Osteoblast (primary cell): ENCODE measurements at places on chromosomes 3 and 15. TPM values are rescaled to one million over a fixed set of nuclear protein-coding genes. Genes with fewer than 3 reads are reported as not detected.

Gene CLDN18
- not detected in 2 replicates for total RNA-seq

Gene C3orf80
- 1.2 and 2.2 TPM in 2 replicates for total RNA-seq

Gene PRSS50
- total RNA-seq: not detected in 2 replicates

- H3K36me3 ChIP-seq: no peaks in the 10 kb centered on the region
- H3K27me3 ChIP-seq: no peaks in the 10 kb centered on the region
- peaks cover 22% of the 10 kb centered on the region for H3K4me1 ChIP-seq
- H3K27ac ChIP-seq: no peak overlapping the region
- H3K4me3 ChIP-seq: no peak overlapping the region
Measured at GRCh38 chr3:36937492-36937891, 7.4 kb downstream of the TRANK1 start.

GRCh38 chr3:62882676-62883200 lies 7.5 kb upstream of the CADPS start:
- no peak overlapping the region for H3K27ac ChIP-seq
- DNase-seq: no peak
- H3K27me3 ChIP-seq: no peaks in the 10 kb centered on the region
- no peaks in the 10 kb centered on the region for H3K36me3 ChIP-seq
- no peaks in the 10 kb centered on the region for H3K4me1 ChIP-seq

Gene PCBP4
- 19.7 and 22.4 TPM in 2 replicates for total RNA-seq

DNA sequence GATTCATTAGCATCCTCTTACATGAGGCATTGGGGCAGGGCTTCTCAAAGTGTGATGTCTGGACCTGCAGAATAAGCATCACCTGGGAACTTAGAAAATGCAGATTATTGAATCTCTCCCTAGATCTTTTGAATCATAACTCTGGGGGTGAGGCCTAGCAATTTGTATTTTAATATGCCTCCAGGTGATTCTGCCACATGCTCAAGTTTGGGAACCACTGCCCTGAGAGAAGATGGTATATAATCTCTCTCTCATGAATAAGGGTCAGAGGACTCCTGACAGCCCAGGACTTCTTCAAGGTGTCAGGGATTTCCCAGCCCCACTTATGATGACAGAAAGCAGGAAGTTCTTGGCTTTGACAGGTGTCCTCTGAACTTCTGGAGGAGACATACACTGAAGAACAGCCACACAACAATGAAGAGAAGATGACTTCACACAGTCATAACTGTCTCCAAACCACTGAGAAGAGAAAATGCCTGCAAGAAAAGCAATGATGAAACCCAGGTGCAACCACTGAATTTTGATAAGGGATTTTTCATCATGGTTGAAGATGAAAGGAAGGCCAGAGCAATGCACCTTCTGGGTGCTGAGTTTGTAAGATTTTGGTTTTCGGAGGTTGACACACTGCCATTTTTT lies 211.9 kb upstream of the MRPL3 start:
- no peak overlapping the region for H3K4me3 ChIP-seq
- H3K27ac ChIP-seq: no peak overlapping the region
- no peaks in the 10 kb centered on the region for H3K4me1 ChIP-seq
- no peaks in the 10 kb centered on the region for H3K27me3 ChIP-seq
- no peak for DNase-seq

Gene PLA1A
- total RNA-seq: under 0.01 and 0.36 TPM in 2 replicates

Gene ROPN1
- not detected in 2 replicates for total RNA-seq

DNA sequence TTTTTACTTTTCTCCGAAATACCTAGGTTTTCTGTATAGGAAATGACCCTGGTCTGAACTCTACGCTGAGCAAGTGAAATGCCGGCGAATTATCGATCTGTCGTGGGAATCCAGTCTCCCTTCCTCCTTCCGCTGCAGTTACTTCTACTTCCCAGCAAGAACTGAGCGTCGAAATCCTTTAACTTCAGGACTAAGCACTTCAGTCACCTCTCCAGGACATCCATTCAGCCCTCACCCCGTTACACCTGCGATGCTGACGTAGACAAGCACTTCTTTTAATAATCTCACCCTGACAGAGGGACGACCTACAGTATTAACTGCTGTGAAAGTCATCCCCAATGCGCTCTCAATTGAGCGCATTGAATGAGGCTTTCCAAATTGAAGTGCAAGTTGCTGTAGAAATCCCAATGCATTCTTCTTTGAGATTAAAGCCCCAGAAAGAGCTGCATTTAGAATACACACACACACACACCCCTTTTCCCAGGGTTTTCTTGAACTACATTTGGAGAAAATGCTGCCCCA lies 1.3 kb downstream of the TOP2B start:
- no peaks in the 10 kb centered on the region for H3K27me3 ChIP-seq
- H3K36me3 ChIP-seq: no peaks in the 10 kb centered on the region
- no peak for DNase-seq
- peak overlapping the region; percentile 78 for H3K4me3 ChIP-seq
- peaks cover 17% of the 10 kb centered on the region for H3K4me1 ChIP-seq
- peak overlapping the region; percentile 79 for H3K27ac ChIP-seq

- H3K36me3 ChIP-seq: no peaks in the 10 kb centered on the region
- DNase-seq: no peak
- no peaks in the 10 kb centered on the region for H3K27me3 ChIP-seq
- no peak overlapping the region for H3K4me3 ChIP-seq
- no peak overlapping the region for H3K27ac ChIP-seq
- peaks cover 29% of the 10 kb centered on the region for H3K4me1 ChIP-seq
Measured at GRCh38 chr3:194507571-194507970, 20.8 kb upstream of the ATP13A3 start.

DNA sequence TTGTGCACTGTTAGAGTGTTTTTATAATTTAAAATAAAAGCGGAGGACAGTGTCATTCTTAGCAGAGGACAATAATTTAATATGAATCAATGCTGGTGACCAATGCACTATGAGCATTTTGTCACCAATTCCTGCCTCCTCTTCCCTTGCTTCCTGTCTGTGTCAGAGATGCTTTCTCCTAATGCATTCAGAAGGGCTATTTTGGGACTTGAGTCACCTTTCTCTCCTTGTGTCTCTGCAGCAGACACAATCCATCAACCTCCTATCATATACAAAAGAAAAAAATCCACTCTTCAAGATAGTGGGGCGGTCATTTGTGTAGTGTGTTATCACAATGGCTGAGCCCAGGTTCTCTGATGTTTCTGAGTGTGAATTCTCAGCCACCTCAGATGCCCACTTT lies 191.9 kb upstream of the VEPH1 start:
- no peaks in the 10 kb centered on the region for H3K4me1 ChIP-seq
- H3K4me3 ChIP-seq: no peak overlapping the region
- no peaks in the 10 kb centered on the region for H3K27me3 ChIP-seq

Gene FANCD2OS
- total RNA-seq: not detected in 2 replicates

DNA sequence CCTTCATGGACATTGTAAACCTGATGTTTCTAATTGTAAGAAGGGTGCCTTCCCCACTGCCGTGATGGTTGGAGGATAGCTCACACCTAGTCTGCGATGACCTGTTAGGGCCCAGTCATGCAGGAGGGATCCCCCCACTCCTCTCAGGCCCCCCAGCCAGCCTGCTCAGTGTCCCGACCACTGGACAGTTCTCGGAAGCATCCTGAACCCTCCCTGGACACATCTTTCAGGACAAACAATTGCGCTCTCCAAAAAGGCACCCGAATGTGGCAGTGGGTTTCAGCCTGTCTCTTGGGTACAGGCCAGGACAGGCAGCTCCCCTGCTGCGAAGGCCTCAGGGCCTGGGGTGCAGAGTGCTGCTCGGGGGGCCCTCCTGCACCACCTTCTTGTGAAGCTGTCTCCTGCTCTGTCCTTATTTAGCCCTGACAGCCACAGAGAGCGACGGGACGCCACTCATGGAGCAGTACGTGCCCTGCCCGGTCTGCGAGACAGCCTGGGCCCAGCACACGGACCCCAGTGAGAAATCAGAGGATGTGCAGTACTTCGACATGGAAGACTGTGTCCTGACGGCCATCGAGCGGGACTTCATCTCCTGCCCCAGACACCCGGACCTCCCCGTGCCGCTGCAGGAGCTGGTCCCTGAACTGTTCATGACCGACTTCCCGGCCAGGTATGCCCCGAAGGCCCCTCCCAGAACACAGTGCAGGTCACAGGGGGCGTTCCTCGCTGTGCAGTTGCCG lies 132.3 kb downstream of the LRRK1 start:
- H3K27me3 ChIP-seq: no peaks in the 10 kb centered on the region
- H3K36me3 ChIP-seq: peaks cover 64% of the 10 kb centered on the region
- no peaks in the 10 kb centered on the region for H3K4me1 ChIP-seq
